Neuronal stem cell (in vitro differentiated cells): ENCODE measurements at places on chromosomes 13 and 19.

- DNase-seq, result no peak
These were observed 60.5 kb downstream of the MAP4K1 start for GRCh38 chr19:38557205-38557799.

DNA sequence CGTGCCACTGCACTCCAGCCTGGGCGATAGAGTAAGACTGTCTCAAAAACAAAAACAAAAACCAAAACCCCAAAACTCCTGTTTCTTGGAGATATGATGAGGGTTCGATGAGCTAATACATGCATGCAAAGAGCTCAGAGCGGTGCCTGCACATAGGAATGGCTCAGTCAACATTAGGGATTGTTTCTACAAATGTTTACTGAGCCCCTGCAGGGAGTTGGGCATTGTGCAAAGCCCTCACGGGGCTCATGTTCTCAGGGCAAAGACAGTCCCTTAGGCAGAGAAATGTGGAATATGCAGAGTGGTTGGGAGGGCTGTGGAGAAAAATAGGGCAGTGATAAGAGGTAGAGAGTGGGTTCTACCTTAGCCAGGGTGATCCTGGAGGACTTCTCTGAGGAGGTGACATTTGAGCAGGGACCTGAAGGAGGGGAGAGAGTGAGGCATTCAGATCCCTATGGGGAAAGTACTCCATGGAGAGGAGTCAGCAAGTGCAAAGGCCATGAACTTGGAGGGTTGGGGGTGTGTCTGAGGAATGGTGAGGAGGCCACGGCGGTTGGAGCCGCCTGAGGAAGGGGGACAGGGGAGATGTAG lies 1.5 kb upstream of the EHD2 start:
- DNase-seq, result no peak

DNA sequence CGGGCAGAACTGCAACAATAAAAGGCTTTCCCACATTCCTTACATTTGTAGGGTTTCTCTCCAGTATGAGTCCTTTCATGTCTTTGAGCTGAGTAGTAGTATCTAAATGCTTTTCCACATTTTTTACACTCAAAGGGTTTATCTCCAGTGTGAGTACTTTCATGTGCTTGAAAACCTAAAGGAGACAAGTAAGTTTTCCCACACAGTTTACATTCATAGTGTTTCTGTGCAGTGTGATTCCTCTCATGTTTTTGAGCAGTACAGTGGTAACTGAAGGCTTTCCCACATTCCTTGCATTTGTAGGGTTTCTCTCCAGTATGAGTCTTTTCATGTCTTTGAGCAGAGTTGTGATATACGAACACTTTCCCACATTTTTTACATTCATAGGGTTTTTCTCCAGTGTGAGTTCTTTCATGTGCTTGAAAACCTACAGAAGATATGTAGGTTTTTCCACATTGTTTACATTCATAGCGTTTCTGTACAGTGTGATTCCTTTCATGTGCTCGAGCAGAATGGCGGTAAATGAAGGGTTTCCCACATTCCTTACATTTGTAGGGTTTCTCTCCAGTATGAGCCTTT lies 47.0 kb downstream of the ZNF44 start:
- no peak for DNase-seq

GRCh38 chr19:11269408-11269807 lies 7.1 kb upstream of the DOCK6 start:
- no peak for DNase-seq

GRCh38 chr19:29567366-29567915 lies 38.6 kb upstream of the POP4 start:
- DNase-seq, result no peak

DNA sequence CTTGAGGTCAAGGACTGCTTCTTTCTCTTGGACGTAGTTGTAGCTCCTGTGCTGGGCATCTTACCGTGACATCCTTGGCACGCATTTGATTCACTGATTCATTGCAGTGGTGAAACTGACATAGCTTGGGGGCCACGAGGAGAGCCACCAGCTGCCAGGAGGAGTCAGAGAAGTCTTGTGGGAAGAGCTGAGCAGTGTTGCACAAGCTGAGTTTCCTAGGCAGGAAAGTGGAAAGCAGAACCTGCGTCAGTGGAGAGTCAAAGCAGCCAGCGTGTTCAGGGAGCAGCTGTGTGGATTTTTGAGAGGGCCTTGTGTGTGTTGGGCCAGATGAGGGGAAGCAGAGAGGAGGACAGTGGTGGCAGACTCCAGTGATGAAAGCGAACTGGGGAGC lies 5.3 kb upstream of the GPR183 start:
- no peak for DNase-seq

DNA sequence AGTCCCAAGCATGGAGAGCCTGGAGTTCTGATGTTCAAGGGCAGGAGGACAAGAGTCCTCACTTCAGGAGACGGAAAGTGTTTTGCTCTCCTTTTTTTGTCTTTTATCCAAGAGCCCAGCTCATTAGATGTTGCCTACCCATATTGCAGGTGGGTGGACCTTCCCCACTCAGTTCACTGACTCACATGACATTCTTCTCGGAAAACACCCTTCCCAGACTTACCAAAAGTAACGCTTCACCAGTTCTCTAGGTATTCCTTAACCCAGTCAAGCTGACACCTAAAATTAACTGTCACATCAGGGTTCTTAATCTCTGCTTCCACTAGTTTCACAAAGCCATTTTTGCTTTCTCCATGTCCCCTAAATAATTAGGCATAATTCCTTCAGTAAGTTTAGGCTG lies 2215.4 kb upstream of the PCDH20 start:
- no peak for DNase-seq

DNA sequence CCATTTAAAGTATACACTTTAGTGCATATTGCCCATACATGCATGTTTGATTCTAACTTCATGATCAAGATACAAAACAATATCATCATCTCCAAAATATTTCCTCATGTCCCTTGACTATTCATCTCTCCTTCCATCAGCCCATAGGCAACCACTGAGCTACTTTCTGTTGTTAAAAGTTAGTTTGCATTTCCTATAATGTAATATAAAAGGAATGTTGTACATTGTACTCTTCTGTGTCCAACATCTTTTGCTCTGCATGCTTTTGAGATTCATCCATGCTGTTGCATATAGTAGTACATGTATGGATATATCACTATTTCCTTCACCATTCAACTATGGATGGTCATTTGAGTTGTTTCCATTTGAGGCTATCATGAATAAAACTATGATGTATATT lies 74.7 kb downstream of the ITGBL1 start:
- DNase-seq, result no peak

- no peak for DNase-seq
These were observed 34.1 kb downstream of the CRTC1 start for GRCh38 chr19:18717601-18718000.

GRCh38 chr19:8641908-8642547 lies 11.6 kb downstream of the NFILZ start:
- no peak for DNase-seq

DNA sequence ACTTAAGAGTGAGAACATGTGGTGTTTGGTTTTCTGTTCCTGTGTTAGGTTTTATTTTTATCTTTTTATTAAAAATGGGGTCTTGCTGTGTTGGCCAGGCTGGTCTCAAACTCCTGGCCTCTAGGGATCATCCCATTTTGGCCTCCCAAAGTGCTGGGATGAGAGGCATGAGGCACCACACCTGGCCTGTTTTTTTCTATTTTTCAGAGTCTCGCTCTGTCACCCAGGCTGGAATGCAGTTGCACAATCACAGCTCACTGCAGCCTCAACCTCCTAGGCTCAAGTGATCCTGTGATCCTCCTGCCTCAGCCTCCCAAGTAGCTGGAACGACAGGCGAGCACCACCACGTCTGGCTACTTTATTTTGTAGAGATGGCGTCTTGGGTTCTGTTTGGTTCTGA lies 7.6 kb downstream of the ZNF574 start:
- no peak for DNase-seq

- DNase-seq, result no peak
These were observed 199.9 kb downstream of the DIAPH3 start for GRCh38 chr13:59963827-59964226.

DNA sequence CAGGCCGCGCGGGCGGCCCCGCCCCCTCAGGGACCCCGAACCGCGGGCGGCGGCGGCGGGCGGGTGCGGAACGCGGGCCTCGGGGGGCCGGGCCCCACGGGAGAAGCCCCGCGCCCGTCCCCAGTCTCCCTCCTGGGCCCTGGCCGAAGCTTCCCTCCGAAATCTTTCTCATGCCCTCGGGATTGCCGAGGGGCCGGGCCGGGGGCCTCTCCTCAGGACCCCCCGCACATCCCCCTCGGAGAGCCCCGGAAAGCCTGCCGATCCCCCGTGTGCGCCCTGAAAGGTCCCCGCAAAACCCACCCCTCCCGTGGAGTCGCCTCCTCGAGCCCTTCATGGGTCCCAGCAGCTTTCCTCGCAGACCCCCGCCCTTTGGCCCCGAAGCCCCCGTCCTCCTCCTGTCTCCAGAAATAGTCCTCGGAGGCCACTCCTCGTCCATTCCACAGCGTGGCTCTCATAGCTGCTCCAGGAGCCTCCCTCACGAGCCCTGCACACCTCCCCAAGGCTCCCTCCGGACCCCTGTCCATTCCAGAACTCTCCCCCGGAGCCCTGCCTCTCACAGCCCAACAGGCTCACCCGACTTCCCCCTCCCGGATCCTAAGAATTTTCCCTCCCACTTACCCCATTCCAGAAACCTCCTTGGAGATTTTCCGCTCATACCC lies 555 bp downstream of the SAMD4B start:
- DNase-seq, result no peak

DNA sequence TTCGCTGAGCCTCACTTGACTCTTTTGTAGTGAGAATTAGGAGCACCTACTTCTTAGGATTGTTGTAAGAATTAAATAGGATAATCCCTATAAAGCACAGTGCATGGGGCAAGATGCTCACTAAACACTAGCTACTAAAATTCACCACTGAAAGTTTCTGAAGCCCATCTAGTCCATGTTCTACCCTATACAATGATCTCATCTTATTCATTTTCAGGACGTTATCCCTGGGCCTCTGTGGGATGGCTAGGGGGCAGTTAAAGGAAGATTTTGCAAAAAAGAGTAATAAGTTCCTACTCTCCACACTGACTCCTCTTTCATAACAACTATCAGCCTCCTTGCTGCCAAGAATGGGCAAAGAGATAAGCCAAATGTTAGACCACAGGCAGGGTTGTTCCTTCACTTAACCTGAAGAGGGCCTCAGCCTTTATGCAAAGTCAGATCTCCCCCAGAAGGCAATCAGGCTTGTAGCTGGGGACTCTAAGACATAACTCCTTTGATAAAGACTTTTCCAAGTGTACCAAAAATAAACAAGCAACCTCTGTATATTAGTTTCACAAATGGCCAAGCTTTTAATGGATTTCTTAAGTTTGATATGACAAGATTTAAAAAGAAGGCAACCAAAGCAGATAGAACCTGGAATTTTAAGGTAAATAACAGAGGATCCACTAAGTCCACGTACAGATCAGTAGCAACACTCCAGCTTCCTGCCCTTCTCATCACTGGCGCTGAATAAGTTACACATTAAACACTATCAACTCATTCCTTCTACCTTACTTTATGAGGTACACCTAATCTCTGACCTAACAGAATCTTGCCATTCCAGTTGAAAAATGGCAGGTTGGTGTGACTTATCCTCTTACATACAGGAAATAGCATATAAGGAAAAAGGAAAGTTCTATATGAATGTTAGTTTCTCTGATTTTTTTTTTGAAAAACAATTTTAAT lies 44.4 kb downstream of the ELF1 start:
- peak; percentile 12 for DNase-seq

- no peak for DNase-seq
These were observed 806 bp downstream of the MAST1 start for GRCh38 chr19:12838886-12839756.

DNA sequence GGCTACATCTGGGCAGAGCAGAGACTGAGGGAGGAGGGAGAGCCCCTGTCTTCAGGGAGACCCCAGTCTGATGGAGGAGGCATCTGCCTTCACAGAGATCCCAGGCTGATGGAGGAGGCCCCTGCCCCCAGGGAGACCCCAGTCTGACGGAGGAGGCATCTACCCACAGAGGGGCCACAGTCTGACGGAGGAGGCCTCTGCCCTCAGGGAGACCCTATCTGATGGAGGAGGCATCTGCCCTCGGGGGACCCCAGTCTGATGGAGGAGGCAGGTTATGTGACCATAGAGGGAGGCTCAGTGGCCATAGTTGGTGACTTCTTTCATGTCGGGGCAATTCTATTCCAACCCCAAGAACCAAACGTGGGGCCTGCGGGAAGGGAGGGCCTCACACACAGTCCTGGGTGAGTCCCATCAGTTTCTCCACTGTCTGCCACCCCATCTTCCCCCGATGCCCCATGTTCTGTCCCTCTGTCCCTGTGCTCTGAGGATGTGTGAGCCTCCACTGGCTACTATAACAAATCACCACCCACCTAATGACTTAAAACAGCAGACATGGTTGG lies 14.3 kb downstream of the MISP start:
- no peak for DNase-seq

DNA sequence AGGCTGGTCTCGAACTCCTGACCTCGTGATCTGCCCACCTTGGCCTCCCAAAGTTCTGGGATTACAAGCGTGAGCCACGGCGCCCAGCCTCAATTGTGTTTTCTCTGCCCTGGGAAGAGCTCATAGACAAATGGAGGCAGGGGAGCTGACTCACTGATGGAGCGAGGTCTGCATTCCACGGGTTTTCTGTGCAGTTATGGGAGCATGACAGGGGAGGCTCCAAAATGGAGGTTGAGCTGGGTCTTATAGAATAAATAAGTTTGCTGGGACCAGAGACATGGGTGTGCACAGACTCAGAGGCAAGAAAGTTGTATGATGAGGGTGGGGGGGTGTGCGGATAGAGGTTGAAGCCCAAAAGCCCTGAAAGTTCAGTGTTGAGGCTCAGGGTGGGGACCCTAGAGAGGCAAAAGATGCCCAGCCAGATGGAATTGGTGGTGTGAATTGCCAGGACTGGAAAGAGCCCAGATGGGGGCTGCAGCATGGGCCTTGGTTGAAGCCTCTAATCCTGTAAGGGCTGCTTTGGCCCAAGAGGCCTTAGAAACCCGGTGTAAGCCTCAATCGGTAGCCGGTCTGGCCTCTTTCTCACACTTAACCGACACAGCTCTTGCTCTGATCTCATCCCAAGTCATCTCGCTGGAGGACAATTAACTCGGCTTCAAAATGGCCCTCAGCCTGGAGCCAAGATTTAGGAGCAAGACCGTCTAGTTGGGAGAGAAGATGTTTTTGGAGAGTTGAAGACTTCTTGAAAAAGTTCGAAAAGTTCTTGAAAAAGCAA lies 1.9 kb downstream of the TPM4 start:
- peak; percentile 15 for DNase-seq

DNA sequence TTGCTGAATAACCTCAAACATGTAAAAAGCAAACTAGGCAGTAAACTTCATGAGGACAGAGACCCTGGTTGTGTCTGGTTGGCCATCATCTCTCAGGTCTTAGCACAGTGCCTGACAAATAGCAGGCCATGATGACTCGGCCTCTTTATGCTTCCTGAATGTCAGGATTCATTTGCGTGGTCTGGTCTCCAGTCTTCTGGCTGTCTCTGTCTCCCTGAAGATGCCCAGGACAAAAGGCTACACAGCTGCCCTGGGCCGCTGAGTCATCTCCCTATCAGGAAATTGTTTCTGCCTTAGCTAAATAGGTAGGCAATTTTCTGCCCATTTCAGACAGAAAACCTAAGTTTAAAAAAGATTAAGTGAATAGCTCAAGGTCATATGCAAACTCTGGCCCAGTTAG lies 84.1 kb upstream of the FNDC3A start:
- no peak for DNase-seq
